ENCODE measurements at places on chromosomes 1 and 21. TPM values are rescaled to one million over a fixed set of nuclear protein-coding genes. Genes with fewer than 3 reads are reported as not detected.

- no peak for DNase-seq
These were observed 88.8 kb upstream of the GPR52 start for GRCh38 chr1:174358786-174359453.

The SPRR2G gene
- not detected for total RNA-seq

DNA sequence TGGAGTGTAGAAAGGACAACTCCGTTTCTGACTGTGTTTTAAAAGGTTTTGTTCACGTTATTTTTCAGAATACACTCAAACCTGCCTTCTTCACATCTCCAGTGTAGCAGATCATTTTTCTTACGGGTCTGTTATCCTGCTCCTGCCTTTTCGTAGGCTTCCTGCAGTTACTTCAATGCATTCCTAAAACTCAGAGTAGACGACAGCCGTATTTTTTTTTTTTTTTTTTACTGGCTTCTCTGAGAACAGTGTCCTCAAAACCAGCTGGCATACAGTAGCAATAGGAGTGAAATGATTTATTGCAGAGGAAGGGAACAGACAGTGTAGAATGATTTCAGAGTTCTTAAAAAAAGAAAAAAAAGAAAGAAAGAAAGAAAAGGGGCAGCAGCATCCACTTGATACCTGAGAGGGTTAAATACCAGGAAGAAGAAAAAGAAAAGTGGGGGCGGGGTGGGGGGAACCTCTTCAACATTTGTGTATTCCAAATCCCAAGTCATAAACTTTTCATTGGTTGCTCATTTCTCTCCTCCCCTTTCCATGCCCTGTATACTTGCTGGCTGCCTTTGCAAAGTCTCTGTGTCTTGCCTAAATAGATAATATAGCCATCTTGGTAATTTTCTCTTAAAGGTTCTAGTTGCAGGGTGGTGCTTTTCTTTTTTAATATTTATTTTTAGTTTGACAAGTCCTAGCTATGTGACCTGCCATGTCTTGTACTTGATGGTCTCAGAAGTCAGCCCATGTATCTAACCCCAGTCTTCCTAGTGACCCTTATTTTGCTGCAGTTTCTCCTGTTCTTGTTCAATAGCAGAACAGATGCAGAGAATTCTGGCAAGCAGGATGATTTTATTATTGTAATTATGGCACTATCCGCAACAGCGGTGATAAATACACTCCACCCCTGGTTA is 2.8 kb downstream of the TGFB2 start:
- DNase-seq: no peak

- DNase-seq: peak; percentile 86
These were observed 10.7 kb downstream of the EPHA2 start for GRCh38 chr1:16145030-16145661.

DNA sequence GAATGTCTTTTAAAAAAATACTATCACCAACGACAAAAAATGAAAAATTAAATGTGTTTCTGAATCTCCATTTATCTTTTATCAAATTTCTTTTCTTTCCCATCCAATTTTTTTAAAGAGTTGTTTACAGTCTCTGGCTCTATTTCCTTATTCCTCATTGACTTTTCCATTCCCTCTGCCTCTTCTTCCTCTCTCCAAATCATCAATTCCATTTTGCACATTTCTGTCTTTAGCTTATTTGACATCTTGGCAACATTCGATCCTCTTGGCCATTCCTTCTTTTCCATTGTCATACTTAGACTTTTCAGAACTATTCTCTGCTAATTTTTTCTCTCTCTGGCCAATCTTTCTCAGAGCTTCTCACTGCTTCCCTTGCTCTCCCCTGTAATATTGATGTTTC is 497.6 kb downstream of the PLPP3 start:
- DNase-seq: no peak

GRCh38 chr1:19260211-19261138 is 8.9 kb downstream of the MRTO4 start:
- peak; percentile 54 for DNase-seq

DNA sequence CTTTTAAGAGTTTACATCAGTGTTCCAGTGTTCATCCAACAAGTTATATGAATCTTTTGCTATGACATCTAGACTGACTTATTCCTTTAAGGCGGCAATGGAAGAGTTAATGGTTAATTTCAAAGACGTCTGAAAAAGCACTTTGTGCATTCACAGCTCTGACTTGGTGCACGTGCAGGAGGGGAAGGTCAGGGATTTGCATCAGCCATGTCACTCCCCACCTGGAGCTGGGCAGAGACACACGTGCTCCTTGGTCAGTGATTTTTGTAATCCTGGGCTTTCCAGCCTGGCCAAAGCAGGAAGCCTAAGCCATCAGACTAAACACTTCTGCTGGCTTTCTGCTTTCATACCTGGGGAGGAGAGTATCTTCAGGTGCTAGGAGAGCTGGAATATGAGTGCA is 96.3 kb downstream of the ST3GAL3 start:
- no peak for DNase-seq

The SLC1A7 gene
- 0.93 TPM for total RNA-seq

The LCE1E gene
- total RNA-seq: not detected

GRCh38 chr1:155812878-155813277 is 44.1 kb downstream of the GON4L start:
- DNase-seq: no peak

DNA sequence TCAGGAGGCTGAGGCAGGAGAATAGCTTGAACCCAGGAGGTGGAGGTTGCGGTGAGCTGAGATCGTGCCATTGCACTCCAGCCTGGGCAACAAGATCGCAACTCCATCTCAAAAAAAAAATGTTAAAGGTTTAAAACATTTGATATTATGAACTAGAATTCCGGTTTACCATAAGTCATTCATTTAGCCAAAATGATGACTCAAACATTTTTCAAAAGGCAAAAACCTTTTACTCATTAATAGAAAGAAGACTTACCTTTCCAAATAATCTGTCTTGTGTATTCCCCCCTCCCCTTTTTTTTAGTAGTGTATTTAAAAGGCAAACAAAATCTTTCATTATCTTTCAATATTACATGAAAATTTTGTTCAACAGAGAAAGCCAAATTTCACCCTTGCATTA is 8.2 kb upstream of the MRPL55 start:
- DNase-seq: no peak

The CLDN14 gene
- not detected for total RNA-seq

The FMO5 gene
- 55.7 TPM for total RNA-seq

The PADI4 gene
- not detected for total RNA-seq

- no peak for DNase-seq
These were observed 33.6 kb upstream of the GNG5 start for GRCh38 chr1:84539972-84540371.

DNA sequence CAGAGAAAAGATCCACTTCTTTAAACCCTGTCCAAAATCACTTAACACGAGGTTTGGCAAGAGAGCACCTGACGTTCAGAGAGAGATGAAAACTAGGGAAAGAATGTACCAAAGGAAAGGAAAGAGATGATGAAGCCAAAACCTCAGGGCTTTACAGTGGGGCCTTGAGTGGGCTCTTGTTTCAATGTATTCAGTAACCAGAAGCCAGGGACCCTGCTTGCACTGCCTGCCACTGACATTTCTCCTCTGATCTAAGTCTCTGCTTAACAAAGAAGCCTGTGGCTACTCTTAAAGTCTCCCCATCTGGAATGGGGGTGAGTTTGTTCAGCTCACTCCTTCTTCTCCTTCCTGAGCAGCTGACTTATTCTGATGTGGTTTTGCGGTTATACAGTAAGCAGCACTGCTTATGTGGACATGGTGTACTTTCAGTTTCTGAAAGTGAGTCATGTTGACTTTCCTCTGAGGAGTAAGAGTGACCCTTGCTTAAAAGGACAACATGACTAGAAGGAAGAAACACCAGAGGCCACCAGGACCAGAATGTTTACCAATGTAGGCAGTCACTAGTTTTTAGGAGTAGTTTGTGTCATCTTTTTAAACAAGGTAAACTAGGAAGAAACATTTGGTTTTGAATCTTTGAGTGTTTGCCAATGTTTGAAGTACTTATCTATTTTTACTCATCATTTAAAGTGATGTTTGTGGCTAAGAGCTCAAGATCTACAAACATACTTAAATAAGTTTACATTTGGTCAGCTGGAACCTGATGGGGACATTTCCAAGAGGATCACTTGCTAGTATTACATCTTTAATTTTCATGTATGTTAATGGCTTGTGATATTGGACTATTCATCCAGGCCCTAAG is 87.4 kb downstream of the FASLG start:
- DNase-seq: no peak

GRCh38 chr1:109527098-109527811 is 12.4 kb upstream of the GPR61 start:
- DNase-seq: no peak
